ENCODE measurements at places on chromosomes 3 and 15. TPM values are rescaled to one million over a fixed set of nuclear protein-coding genes. Genes with fewer than 3 reads are reported as not detected.

Gene SPINK8
- total RNA-seq, result not detected

Gene TNFAIP8L3
- 30.0 TPM for total RNA-seq

Gene TRH
- not detected for total RNA-seq

Gene SYNPR
- total RNA-seq, result not detected

Gene B2M
- 4,918 TPM for total RNA-seq

Gene MAP4
- 132 TPM for total RNA-seq

- H3K4me1 ChIP-seq, result no peaks in the 10 kb centered on the region
- H3K27ac ChIP-seq, result no peak overlapping the region
- no peaks in the 10 kb centered on the region for H3K27me3 ChIP-seq
Measured at GRCh38 chr3:12773710-12774086, 14.6 kb upstream of the TMEM40 start.

- H3K4me1 ChIP-seq, result no peaks in the 10 kb centered on the region
- no peak overlapping the region for H3K4me3 ChIP-seq
- H3K27me3 ChIP-seq, result no peaks in the 10 kb centered on the region
Measured at GRCh38 chr3:17672506-17672905, 69.9 kb downstream of the TBC1D5 start.

GRCh38 chr3:63308072-63308471, 30.0 kb downstream of the SYNPR start:
- no peaks in the 10 kb centered on the region for H3K27me3 ChIP-seq
- H3K4me1 ChIP-seq, result no peaks in the 10 kb centered on the region
- no peak overlapping the region for H3K4me3 ChIP-seq
- DNase-seq, result no peak

GRCh38 chr3:122893282-122893681, 98.4 kb downstream of the SLC49A4 start:
- DNase-seq, result no peak
- H3K27ac ChIP-seq, result no peak overlapping the region
- no peaks in the 10 kb centered on the region for H3K36me3 ChIP-seq
- peaks cover 3% of the 10 kb centered on the region for H3K27me3 ChIP-seq
- H3K4me1 ChIP-seq, result peaks cover 29% of the 10 kb centered on the region

DNA sequence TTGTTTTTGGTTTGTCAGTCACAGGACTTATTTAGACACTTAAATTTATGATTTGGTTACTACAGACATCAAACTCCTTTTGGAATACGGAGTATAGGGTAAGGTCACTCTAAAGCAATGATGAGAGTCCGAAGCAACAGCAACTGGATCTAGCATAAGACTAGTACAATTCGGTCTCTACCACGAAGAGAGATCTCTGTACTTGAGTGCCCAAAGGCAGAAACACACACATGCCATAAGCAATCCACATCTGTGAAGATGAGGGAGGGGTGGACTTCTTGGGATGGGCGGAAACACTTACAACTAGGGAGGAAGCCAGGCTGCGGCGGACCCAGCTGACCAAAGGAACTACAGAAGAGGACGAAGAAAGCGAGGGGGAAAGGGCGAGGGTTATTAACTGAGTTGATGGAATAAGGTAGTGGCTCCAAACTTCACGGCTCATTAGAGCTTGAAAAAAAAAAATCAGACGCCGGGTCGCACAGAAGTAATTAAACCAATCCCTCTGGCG, 595 bp downstream of the DPH6 start:
- no peaks in the 10 kb centered on the region for H3K36me3 ChIP-seq
- peak overlapping the region; percentile 71 for H3K4me3 ChIP-seq
- no peaks in the 10 kb centered on the region for H3K27me3 ChIP-seq

DNA sequence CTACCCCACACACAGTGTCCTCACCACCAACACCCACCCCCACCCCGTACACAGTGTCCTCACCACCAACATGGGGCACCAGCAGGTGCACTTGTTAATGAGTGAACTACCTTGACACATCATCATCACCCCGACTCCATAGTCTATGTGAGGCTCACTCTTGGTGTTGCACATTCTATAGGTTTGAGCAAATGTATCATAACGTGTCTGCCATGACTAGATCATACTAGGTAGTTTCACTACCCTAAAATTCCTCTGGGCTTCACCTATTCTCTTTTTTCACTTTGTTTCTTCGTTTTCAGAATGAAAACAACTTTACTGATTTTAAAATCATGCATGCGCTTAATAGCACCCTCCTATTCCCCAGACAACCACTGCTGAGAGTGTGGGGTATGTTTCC, 102.6 kb upstream of the SLC6A6 start:
- H3K36me3 ChIP-seq, result no peaks in the 10 kb centered on the region
- no peak overlapping the region for H3K27ac ChIP-seq
- peaks cover 8% of the 10 kb centered on the region for H3K27me3 ChIP-seq
- no peak for DNase-seq
- peaks cover 43% of the 10 kb centered on the region for H3K4me1 ChIP-seq

DNA sequence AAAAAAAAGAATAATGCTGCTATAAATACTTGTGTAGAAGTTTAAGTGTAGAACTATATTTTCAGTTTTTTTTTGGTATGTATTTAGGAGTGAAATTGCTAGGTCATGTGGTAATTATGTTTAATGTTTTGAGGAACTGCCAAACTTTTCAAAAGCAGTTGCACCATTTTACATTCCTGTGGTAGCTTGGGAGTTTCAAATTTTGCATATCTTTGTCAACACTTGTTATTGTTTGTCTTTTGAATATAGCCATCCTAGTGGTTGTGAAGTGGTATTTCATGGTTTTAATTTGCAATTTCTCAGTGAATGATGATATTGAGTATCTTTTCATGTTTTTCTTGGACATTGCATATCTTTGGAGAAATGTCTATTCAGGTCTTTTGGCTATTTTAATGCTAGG, 30.4 kb downstream of the SKIL start:
- no peak overlapping the region for H3K27ac ChIP-seq
- H3K4me3 ChIP-seq, result no peak overlapping the region

DNA sequence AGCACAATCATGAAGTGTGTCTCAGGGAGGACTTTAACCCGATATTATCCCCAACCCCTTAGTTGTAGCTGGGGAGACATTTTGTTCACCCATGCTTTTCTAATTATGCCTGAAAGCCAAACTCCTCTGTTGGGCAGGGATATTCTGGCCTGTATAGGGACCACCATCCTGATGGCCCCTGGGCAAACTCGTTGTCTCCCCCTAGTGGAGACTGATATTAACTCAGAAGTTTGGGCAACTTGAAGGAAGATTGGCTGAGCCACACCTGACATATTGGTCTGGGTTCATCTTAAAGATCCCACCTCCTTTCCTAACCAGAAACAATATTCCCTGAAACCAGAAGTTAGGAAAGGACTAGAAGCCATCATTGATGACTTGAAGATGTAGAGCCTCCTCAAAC, 42.3 kb downstream of the TM4SF18 start:
- H3K27me3 ChIP-seq, result no peaks in the 10 kb centered on the region
- no peaks in the 10 kb centered on the region for H3K36me3 ChIP-seq
- H3K4me1 ChIP-seq, result no peaks in the 10 kb centered on the region

DNA sequence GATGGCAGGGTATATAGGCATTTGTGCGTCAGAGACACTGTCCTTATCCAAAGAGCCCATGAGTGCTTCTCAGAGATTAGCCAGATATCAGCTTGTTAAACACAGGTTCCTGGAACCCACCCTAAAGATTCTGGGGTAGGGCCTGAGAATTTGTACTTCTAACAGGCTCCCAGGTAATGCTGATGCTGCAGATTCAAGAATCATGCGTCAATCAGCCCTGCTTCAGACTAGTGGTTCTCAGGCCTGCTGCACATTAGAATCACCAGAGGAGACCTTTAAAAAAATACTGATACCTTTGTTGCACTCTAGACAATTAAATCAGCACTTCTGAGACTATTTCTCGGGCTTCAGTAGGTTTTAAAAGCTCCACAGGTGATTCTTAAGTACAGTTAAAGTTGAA, 369.5 kb downstream of the MFSD1 start:
- H3K36me3 ChIP-seq, result no peaks in the 10 kb centered on the region
- H3K4me3 ChIP-seq, result no peak overlapping the region
- no peaks in the 10 kb centered on the region for H3K4me1 ChIP-seq

DNA sequence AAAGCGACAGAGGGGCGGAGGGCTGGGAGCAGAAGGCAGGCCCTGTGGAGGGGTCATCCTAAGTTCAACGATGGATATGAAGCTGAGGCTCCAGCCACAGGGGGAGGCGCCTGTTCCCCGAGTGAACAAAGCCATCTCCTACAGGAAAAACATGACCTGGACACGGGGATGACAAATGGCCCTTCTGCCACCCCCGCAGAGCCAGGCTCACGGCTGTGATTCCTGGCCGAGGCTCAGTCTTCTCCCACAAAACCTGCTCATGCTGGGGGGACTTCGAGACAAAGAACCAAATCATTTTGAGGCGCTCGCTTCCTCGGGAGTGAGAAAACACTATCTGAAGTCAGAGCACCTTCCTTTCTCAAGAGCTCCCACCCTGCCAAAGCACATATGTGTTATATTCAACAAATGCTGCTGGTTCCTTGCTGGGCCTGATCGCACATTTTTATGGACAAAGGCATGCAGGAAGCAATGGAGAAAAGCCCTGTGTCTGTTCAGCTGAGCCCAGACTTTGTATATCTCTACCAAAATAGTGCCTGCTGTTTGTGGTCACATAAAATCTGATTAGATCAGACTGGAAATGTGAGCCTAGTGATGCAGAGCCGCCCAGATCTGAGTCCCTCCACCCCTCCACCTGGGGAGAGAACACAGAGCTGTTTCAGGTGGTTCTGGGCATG, 5.6 kb downstream of the RBP1 start:
- H3K4me3 ChIP-seq, result no peak overlapping the region
- H3K36me3 ChIP-seq, result no peaks in the 10 kb centered on the region
- peak overlapping the region; percentile 64 for H3K27ac ChIP-seq

DNA sequence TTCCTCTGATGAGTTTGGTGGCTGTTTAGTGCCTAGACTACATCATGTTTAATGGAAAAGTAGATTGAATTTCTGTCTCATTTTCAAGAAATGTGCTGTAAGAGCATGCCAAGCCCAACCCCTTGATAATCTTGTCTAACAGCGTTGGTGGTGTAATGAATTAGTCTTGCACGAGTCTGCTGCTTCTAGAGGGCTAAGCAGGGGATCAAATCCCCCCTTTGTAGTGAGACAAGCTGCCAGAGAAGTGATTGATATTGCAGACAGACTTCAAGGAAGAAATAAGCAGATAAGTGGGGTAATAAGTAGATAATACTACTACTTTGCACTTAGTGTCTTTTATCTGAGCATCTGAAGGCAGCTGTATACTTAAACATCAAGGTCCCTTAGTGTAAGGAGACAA, 141.4 kb downstream of the TP63 start:
- DNase-seq, result no peak
- no peak overlapping the region for H3K4me3 ChIP-seq
- peaks cover 18% of the 10 kb centered on the region for H3K4me1 ChIP-seq
- no peaks in the 10 kb centered on the region for H3K27me3 ChIP-seq

DNA sequence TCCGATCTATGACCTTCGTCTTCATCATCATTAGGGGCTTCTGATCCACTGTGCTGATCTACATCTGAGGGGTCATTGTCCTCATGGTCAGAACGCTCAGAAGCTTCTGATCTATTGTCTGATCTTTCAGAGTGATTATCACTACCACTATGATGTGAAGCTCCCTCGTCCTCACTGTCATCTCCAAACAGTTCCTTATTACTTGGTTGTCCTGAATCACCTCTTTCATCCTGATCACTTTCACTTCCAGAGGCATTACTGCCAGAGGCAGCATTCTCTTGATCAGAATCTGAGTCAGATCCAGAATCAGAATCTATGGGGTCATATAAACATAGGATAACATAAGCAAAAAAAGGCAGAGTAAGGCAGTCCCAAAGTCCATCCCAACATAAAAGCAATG, 5.4 kb downstream of the LEO1 start:
- H3K27me3 ChIP-seq, result no peaks in the 10 kb centered on the region
- peaks cover 16% of the 10 kb centered on the region for H3K4me1 ChIP-seq
- no peak for DNase-seq

DNA sequence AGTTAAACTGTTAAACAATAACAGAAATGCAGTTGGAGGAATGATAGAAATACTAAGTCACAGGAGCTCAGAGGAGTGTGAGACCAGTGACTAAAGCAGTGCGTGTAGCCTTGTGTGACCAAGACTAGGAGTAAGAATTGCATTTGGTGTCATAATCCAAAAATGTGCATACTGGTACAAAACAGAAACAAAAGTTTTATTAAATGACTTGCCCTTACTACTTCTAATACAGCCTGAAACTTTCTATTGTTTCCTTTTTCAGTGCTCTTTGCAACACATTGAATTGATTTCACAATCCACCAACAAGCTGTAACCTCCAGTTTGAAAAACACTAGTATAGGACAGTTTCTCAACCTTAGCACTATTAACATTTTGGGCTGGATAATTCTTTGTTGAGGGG, 17.1 kb downstream of the SNX1 start:
- no peaks in the 10 kb centered on the region for H3K27me3 ChIP-seq
- H3K4me1 ChIP-seq, result peaks cover 8% of the 10 kb centered on the region
- H3K4me3 ChIP-seq, result no peak overlapping the region
- peaks cover 50% of the 10 kb centered on the region for H3K36me3 ChIP-seq
- no peak for DNase-seq
- no peak overlapping the region for H3K27ac ChIP-seq

- H3K4me3 ChIP-seq, result no peak overlapping the region
- no peaks in the 10 kb centered on the region for H3K36me3 ChIP-seq
- no peak overlapping the region for H3K27ac ChIP-seq
- no peaks in the 10 kb centered on the region for H3K27me3 ChIP-seq
- H3K4me1 ChIP-seq, result peaks cover 10% of the 10 kb centered on the region
- no peak for DNase-seq
Measured at GRCh38 chr3:71564361-71564760, 19.2 kb downstream of the FOXP1 start.

Measured in suprapubic skin (tissue), 4 donors.